Hindlimb muscle (tissue), 1 donor: ENCODE measurements at places on chromosomes 1 and 21. TPM values are rescaled to one million over a fixed set of nuclear protein-coding genes. Genes with fewer than 3 reads are reported as not detected.

DNA sequence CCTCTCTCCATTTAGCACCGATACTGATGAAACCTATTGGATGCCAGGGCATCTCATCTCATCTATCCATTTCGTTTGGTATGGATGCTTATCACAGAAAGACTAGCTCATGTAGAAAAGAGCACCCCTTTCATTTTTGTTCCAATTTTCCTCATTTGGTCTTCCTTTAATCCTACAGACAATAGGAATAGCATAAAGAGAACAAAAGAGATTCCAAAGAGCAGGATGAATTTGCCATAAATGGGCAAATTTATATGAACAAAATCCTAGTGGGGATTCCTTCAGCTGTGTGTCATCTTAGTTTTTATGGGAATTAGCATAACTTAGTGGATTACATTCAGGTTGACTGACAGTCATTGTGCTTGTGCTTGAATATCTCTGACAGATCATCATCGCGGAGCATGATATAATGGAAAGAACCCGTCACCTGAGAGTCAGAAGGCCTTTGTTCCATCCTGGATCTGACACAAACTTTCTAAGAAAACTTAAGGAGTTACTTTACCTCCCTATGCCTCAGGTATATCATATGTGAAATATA is 777.5 kb upstream of the ADGRL2 start:
- DNase-seq: no peak

- no peak for DNase-seq
Observed at GRCh38 chr1:21886486-21887215, 50.5 kb downstream of the HSPG2 start.

GJA5 gene
- polyA plus RNA-seq: 16.6 TPM

GRCh38 chr1:212166244-212166643 is 119.0 kb upstream of the PPP2R5A start:
- DNase-seq: no peak

SEMA4A gene
- polyA plus RNA-seq: 4.8 TPM

CHI3L1 gene
- 1.7 TPM for polyA plus RNA-seq

CLCA2 gene
- 0.66 TPM for polyA plus RNA-seq
